RWPE1 (cell line): ENCODE measurements at places on chromosomes 6 and 20.
A peak's percentile ranks its signal among the peaks of the same experiment; 100 is the strongest.

DNA sequence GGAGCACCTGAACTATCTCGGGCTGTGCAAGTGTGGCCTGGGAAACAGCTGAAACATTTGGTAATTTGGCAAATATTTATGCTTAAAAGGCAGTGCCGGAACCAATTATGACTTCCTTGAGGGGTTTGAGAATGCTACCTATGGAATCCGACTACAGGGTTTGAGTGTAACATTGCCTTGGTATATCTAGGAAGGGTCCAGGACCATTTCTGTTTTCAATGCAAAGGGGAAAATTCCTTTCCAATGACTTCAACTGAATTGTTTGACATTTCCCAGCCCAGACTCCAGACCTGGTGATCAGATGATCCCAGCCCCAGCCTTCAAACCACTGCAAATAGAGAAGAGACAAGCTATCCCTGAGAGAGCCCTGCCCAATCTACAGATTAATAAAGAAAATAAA, 4.6 kb upstream of the PPP1R3G start:
- DNase-seq = no peak

GRCh38 chr6:133341607-133342158, 100.5 kb downstream of the EYA4 start:
- peak; percentile 22 for DNase-seq

DNA sequence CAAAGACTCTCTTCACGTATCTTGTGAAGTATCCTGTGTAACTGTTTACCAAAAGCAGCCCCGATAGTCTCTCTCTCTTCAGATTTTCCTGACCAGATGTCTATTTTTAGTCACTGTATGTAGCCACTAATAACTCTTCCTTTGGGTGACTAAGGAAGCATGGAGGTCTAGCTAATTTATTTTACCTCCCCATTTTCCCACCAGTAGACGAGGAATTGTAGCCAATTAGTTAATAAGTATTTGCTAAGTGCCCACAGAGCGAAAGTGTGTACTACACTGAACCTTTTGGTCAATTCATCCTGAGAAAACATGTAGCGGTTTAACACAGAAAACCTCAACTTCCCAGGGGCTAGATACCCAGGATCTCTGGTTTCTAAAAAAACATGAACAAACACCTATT, 180.6 kb downstream of the TBX18 start:
- DNase-seq = no peak

DNA sequence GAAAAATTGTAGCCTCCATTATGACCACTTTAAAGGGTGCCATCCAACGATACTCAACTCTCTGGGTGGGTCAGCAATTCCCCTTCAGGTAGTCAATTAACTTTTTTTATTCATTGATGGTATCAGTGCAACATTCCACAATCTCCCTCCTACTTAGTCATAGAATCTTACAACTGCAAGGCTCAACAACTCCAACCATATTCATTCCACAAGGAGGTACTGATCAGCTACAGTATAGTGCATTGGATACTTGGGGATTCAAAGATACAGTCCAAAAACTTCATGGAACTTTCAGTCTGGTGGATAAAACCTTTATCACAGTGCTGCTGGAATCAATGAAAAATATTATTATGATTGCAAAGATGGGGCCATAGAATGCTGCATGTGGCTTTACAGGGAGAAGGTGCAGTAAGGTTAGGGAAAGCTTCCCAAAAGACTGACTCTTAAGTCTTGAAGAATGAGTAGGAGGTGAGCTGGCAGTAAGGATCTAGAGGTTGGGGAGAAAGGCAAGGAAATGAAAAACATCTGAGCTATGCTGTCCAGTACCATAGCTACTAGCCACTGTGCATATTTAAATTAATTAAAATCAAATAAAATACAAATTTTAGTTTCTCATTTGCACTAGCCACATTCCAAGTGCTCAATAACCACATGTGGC, 314.7 kb upstream of the PRDM1 start:
- no peak for DNase-seq

- DNase-seq = no peak
These were observed 5.9 kb upstream of the C20orf144 start for GRCh38 chr20:33656010-33656782.

- no peak for DNase-seq
These were observed 73.1 kb upstream of the QKI start for GRCh38 chr6:163341224-163342061.

DNA sequence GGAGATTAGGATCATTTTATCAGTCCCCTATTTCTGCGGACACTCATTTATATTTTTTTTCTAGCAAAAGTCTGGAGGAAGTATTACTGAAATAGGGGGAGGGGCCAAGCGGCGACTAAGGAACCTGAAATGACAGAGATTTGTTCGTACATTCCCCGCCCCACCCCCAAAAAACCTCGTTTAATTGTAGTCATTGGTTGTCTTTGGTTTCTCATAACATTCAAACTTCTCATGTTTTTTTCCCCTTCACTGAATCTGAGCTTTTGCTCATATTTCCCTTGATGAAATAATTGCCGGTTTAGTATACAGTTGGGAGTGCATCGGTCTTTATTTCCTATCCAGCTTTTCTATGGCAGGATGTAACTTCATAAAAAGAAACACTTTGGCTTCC, 768 bp upstream of the FYN start:
- no peak for DNase-seq

GRCh38 chr20:22691369-22692118, 107.2 kb upstream of the FOXA2 start:
- peak; percentile 88 for DNase-seq

GRCh38 chr6:164753517-164753916, 555.9 kb downstream of the C6orf118 start:
- DNase-seq = peak; percentile 29

GRCh38 chr6:56657354-56657753, 14.7 kb upstream of the DST start:
- no peak for DNase-seq

DNA sequence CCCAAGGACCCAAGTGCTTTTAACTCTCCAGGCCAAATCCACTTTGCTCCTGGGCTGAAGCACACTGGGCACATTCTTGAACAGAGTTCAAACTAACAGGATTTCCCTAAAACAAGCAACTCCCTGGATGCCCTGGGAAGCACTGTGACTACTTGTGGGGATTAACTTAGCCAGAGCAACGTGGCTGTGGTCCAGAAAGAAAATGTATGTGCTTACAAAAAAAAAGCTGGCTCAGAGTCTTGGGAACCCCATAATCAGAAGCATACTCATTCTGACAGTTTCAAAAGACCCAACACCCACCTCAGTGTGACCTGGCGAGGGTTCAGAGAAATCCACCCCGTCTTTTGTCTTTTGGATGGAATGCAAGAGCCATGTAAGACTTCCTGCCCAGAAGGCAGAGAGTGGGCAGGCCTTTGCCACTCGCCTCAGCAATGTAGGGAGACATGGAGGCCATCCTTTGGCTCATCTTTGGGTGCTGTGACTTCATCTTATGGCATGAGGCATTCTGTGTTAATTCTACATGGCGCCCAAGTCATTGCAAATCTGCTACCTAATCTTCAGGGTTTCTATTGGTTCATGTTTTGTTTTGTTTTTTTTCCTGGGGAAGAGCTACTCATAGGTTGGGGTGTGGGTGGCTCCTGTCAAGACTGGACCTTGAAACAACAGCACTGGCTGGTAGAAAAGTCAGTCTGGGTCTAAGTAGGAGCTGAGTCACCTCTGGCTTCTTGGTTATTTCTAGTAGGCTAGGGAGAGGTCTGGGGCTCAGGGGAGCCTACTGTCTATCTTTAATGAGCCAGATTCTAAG, 248.6 kb upstream of the SUPT3H start:
- peak; percentile 66 for DNase-seq

- no peak for DNase-seq
These were observed 59.0 kb downstream of the PSMG4 start for GRCh38 chr6:3317741-3318211.

- no peak for DNase-seq
These were observed 5.7 kb downstream of the OSBPL2 start for GRCh38 chr20:62243906-62244515.

- DNase-seq = no peak
These were observed 122.7 kb upstream of the AGPAT4 start for GRCh38 chr6:161396539-161396938.

DNA sequence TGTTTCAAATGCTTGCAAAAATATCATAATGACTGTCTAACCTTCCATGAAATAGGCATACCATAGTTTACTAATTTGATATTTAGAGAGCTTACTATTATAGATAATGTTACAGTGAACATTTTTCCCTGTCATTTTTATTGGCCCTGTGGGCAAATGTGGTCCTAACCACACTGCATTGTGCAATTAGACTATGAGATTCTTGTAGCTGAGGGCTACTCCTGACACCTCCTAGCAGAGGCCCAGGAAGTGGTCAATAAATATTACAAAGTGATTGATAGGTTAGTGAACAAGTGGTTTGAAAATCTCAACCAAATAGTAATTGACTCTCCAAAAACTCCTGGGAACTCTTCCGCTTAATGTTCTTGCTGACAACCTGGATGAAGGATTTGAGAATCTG, 160.5 kb upstream of the KCNG1 start:
- DNase-seq = no peak

DNA sequence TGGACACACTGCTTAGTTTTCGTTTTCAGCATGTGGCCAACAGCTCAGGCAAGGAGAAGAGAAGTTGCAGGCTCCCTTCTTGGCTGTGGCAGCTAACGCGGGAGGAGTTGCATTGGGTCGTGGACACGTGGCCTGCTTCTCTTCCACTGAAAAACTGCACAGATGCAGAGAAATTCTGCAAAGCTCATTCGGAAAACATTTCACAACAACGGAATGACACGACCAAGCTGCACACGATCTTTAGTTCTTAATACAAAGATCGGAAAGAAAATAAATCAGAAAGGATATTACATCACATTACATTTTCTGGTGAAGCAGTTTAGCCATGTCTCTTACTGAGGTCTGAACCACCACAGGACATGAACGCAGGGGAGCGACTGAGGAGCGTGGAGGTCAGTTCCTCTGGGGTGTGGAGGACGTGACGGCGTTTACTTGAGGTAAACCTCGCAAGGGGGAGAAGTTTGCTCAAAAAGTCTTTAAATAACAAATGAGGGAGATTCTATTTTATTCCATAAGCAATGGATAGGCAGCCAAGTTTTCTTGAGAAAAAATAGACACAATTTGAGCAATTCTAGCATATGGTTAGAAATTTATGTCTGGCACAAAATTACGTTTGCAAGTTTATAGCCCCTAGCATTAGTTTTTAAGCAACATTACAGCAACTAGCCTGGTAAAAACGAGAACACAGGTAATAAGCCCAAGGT, 178.3 kb downstream of the THBS2 start:
- DNase-seq = no peak

GRCh38 chr6:149806127-149806526, 56.6 kb downstream of the PCMT1 start:
- DNase-seq = no peak

- DNase-seq = peak; percentile 42
These were observed 671 bp downstream of the BPHL start for GRCh38 chr6:3119040-3119723.

- no peak for DNase-seq
These were observed 151.0 kb downstream of the RCAN2 start for GRCh38 chr6:46340246-46340645.

DNA sequence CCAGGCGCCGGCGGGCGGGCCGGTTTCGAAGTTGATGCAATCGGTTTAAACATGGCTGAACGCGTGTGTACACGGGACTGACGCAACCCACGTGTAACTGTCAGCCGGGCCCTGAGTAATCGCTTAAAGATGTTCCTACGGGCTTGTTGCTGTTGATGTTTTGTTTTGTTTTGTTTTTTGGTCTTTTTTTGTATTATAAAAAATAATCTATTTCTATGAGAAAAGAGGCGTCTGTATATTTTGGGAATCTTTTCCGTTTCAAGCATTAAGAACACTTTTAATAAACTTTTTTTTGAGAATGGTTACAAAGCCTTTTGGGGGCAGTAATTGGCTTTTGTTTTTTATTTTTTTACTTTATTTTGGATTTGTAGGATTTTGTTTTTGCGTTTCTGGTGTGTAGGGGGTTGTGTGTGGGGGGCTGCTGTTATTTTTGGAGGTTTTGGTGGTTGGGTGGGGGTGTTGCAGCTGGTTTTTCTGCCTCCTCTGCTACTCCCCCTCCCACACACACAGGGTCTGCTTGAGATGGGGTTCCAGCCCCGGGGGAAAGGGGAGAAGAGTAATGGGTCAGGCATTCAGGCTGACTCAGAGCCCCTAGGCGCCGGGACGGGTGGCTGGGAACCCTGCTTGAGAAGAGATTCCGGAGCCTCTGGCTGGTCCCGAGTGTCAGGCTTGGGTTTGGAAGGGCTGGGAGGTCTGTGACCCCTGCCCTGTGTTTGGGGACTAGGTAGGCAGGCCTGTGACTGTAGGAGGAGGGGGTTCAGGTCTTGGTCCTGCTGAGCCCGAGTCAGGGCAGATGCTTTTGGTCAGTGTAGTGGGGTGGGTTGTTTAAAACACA, 2.0 kb downstream of the CEBPB start:
- DNase-seq = peak; percentile 95

- no peak for DNase-seq
These were observed 5.0 kb downstream of the SERPINB6 start for GRCh38 chr6:2966347-2966746.
